Stimulated activated CD8-positive, alpha-beta memory T cell treated with anti-CD3 and anti-CD28 coated beads, Interleukin-7, amount 100 ng/mL, for 1 hour (primary cell): ENCODE measurements at places on chromosomes 7 and 10.

- DNase-seq = no peak
Observed at GRCh38 chr10:48609899-48610584, 5.2 kb upstream of the ARHGAP22 start.

- DNase-seq = no peak
Observed at GRCh38 chr10:66440568-66440967, 485.3 kb upstream of the LRRTM3 start.

DNA sequence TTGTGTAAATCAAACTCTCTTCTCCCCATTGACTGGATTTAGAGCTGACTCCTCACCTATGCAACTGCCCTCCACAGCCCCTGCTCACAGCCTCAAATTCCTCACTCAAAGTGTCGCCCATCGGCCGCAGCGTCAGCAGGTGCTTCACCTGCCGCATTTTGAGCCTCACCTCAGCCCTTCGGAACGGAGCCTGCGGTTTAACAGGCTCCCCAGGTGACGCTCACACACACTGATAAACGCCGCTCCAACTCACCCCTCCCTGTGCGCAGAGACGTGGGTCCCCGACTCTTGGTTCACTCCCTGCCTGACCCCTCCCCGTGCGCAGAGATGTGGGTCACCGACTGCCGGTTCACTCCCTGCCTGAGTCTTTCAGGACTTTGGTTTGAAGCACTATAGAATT is 57.1 kb downstream of the CARD11 start:
- no peak for DNase-seq

DNA sequence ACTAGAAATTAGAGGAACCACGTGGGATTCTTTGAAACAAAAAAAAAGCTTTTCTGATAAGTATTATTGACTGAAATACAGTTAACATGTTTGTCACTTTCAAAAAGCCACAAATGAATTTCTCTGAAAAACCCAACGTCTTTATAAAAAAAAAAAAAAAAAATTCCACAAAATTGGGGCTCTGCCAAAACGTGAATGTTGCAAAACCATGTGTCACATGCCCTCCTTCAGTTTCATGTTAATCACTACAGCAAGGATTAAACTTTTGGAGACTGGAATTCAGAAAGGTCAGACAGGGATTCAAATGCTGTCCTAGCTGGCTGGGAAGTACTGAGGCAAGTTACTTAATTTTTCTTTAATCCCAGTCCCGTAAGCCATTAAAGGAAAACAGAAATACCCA is 278.0 kb upstream of the KLF14 start:
- DNase-seq = no peak

DNA sequence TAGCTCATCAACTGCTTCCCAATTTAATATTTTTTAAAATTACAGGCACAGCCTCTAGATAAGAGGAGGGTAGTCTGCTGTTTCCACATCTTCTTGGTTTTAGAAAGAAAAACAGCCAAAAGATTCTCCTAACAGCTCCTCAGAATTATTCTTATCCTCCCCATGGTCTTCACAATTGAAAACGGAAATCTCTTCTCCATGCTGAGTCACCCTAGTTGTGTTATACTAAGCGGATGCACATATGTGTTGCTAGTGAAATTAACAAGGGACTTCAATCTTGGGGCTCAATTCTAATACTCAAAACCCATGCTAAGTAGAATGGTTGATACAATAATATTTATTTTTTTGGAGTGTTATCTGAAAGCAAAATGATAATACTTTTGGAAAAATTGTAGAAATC is 71.9 kb upstream of the NPY start:
- DNase-seq = no peak

GRCh38 chr7:747186-747585 is 20.1 kb upstream of the PRKAR1B start:
- no peak for DNase-seq

GRCh38 chr7:99036546-99037111 is 107.3 kb downstream of the SMURF1 start:
- no peak for DNase-seq

- DNase-seq = no peak
Observed at GRCh38 chr7:152313831-152314604, 121.8 kb downstream of the KMT2C start.

DNA sequence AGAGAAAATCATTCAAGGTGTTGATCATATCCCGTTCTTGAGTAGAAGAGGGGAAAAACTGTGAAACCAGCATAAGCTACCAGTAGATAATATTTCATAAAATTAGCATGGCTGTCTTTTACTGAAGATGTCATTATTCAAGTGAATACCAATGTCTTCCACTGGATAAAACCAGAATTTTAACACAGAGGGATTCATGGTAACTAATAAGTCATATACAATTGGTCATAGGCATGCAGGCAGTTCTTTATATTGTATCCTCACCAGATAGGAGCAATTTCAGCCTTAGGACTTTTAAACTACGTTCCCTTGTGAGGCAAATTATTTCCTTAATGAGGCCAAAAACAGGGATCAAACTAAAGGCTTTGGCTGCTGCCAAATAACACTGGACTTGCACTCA is 202.3 kb upstream of the PITRM1 start:
- no peak for DNase-seq
